ENCODE measurements at places on chromosomes 4 and X.

DNA sequence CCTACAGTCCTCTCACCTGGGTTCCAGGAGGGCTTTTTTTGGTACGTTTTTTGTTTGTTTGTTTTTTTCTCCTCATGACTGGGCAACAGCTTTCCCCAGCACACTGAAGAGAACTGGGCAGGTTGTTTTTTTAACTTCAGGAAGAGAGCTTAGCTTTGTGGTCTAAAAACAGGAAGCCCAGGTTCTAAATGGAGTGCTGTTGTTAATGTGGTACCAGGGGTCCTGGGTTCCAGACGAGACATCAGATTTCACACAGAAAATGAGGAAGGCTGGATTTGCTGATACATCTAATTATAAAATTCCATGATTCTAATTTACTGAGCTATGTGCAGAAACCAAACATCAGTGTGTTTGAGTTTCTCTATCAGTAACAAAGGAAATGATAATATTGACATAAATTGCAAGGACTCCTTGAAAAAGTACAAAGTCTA lies 4.2 kb downstream of the MYOZ2 start:
- no peak for DNase-seq

DNA sequence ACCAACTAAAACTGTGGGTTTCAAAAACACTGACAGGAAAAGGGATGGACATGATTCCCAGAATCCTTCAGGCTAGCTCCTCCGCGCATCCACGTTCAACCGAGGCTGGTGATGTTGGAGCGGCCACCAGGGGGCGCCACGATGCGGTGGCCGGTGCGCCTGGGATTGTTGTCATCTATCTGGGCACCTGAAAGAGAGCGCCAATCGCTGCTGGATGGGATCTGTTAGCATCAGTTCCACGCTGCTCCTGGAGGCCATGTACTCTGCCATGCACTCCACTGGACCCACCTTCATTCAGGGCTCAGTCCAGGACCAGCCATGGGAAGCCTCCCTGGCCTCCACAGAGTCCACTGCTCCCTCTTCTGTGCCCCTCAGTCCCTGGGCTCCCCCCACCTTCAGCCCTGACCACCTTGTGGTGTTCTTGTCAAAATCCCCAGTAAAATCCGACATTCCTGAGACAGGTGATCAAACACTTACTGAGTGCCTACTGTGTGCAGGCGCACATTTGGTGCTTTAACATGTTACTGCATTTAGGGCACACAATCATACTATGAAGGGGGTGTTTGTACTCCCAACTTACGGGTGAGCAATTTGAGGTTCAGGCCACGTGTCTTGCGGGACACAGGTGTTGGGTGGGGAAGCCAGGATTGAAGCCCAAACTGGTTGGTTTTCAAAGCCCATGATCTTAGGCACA lies 71.1 kb downstream of the CRMP1 start:
- DNase-seq = no peak

GRCh38 chr4:116664198-116664597 lies 421.2 kb downstream of the TRAM1L1 start:
- DNase-seq = no peak

- no peak for DNase-seq
Observed at GRCh38 chr4:128517739-128518510, 230.3 kb upstream of the PGRMC2 start.
